ENCODE measurements at places on chromosomes 2 and 18.
A peak's percentile ranks its signal among the peaks of the same experiment; 100 is the strongest.

- DNase-seq: peak; percentile 1
These were observed 54.8 kb upstream of the HDAC4 start for GRCh38 chr2:239455436-239456203.

GRCh38 chr2:15748736-15749323 lies 157.2 kb downstream of the DDX1 start:
- no peak for DNase-seq

DNA sequence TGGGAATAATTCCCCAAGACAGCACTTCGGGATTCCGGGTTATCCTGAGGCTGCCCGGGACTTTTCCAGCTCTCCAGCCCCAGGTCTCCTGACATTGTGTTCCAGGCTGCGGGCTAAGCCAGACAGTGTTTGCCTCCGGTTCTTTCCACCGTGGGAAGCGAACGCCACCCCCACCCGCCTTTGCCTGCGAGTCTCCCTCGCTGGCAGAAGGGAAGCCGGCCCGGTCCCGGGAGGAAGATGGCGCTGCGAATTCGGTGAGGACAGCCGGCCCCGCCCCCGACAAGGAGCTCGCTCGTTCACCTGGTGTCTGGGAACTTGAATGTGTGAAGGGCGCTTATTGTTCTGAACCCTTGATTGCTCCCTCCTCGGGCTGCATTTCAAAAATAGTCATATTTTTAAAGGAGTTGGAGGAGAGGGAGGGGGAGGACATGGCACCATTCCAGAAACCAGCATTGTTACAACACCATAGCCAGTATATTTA lies 2.9 kb downstream of the LRATD1 start:
- DNase-seq: peak; percentile 89

- DNase-seq: no peak
These were observed 288.2 kb upstream of the HS6ST1 start for GRCh38 chr2:128606837-128607236.

- DNase-seq: no peak
These were observed 106.8 kb upstream of the SERPINE2 start for GRCh38 chr2:224145751-224146355.

DNA sequence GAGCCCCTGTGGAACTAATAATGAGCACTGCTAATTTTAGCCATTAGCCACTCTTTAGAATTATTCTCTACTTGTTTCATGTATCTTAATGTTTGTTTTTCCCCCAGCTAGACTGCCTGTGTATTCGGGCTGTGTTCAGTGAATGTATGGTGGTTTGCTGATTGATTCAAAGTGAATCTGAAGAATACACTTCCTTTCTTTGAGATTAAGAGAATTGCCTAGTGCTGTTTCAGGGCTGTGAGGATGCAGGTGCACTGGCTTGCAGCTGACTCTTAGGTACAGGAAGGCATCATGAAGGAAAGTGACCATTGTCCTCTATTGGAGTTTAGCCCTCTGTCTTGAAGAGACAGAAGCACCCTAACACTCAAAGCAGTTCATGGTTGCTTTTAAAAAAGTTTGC lies 138.7 kb downstream of the CERS6 start:
- DNase-seq: no peak

DNA sequence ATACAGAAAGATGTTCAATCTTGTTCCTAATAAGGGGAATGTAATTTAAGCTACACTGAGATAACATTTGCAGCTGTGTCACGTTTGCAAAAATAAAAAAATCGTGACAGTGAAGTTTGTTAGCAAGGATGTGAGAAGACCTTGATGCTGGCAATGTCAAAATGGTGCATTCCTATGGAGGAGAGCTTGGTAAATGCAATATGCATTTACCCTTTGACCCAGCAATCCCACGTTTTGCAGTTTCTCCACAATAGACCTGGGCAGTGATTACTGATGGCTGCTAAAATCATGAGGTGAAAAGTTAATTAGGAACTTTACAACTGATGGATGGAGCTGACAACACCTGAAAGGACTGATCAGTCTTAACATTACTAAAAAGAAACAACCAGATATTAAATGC lies 43.1 kb downstream of the ZC3H6 start:
- DNase-seq: no peak

DNA sequence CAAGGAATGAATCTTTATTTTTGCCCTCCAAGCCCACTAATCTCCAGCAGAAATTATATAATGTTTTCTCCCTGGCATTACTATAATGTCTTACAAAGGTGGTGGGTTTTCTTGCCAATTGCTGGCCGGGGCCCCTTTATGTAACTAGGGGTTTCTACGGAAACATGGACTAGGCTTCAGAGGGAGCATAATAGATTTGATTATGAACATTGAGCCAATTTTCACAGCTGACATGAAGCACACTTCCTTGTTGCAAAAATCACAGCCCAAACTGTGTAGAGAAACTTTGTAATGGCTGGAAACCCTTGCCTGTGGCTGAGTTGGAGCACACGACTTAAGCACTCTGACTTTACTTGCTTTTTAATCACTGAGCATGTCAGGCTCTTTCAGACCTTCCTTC lies 3.8 kb upstream of the CYRIA start:
- no peak for DNase-seq

DNA sequence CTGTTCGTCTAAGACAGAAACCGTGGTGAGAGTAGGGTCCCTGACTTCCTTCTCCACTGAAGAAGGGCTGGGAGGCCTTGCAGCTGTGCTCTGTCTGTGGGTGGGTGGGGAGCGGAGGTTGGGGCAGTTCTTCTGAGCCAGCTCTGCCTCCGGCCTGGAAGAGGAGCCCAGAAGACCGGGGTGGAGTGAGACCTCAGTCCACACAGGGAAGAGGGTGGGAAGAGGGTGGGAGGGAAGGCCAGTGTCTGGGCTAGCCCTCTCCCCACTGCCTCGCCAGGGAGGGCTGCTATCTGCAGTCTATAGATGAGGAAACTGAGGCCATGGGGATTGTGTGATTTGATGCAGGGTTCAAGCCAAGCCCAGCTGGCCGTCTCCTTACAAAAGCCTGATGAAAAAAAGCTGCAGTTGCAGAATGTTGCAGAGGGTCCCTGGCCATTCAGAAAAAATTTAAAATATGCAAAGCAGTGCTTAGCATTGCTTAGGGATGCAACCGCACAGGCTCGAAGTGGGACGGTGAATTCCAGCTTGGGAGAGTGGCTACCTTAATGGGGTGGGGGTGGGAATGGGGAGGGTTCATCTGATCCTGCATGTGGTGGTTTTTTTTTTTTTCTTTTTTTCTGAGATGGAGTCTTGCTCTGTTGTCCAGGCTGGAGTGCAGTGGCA lies 181.6 kb upstream of the HS6ST1 start:
- DNase-seq: no peak

GRCh38 chr2:33202641-33203522 lies 256.1 kb downstream of the LTBP1 start:
- DNase-seq: no peak

DNA sequence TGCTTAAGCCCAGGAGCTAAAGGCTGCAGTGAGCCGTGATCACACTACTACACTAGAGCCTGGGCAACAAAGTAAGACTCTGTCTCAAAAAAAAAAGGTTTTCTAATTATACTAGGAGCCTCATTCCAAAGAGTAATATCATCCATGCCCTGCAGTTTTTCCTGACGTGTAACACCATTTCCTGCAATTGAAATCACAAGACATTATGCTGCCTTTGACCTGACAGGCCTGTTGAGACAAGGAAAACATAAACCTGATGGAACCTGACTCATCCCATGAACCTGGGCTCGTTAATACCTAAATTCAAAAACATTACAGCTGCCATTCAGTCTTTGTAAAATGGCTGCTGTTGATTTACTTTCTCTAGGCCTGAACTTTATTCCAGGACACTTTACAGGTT lies 58.7 kb upstream of the PEX13 start:
- no peak for DNase-seq

GRCh38 chr2:189527041-189527750 lies 53.4 kb downstream of the SLC40A1 start:
- DNase-seq: no peak

DNA sequence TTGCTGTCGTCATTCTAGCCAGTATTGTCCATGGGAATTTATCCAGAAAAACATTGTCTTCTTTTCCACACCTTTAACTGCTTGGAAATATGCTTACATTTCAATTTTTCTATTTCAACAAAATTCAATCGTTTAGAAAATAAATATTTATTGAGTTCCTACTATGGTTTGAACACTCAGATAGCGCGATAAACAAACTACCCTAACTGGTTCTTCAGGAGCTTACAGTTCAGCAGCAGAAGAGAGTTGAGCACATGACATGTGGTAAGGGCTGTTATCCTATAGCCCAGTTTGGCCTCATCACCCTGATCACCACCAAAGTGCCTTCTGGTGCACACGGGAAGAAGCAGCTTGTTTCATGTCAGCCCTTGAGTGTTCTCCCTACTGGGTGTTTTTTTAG lies 375.2 kb upstream of the SMIM21 start:
- no peak for DNase-seq

- DNase-seq: no peak
These were observed 74.4 kb upstream of the SOX11 start for GRCh38 chr2:5617796-5618195.

DNA sequence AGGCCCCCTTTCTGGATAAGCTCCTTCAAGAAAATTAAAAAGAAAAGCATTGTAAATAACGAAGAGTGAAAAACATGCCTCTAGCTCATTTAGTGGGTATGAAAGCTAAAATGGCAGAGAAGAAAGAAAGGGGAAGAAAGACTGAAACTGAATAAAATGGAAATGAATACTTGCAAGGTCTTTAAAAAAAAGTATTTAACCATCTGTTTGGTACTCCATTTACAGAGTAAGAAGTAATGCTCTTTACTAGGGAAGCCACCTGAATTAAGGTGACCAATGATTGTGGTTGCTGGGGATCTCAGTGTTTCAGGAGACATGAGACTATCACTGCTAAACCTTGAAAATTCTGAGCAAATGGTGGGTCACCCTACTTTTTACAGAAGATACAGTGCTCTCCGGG lies 17.7 kb upstream of the ARL5A start:
- DNase-seq: no peak

- no peak for DNase-seq
These were observed 114.8 kb upstream of the EPC2 start for GRCh38 chr2:148529745-148530144.

DNA sequence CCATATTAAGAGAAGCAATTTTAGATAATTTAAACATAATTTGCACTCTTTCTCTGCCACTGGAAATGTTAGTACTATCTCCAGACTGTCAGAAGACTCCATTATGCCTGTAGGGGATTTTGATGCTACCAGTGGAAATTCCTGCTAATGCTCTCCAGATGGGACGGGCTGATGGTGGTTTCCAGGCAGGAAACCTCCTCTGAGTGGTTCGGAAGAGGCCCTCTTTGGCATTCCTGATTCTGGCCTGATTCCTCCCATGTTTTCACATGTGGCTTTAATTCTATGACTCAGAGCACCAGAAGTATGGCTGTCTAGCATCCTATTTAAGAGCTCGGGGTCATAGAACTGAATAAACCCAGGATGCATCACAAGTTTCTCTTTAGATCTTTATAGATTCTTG lies 70.9 kb upstream of the ST6GAL2 start:
- DNase-seq: no peak

- DNase-seq: no peak
These were observed 24.5 kb downstream of the PIAS2 start for GRCh38 chr18:46892842-46893241.

- DNase-seq: no peak
These were observed 1.1 kb downstream of the SLC4A1AP start for GRCh38 chr2:27664622-27665363.

DNA sequence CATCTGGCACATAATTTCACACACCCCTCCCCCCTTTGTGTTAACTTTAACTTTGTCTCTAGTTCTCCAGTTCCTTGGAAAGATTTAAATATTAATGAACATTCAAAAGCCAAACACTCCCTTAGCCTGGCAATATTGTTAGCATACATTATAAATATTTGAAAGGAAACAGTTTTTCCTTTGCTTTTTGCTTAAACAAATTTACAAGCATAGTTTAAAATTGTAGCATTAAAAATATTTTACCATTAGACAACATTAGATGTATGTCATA lies 113.1 kb upstream of the SLC38A11 start:
- DNase-seq: no peak

DNA sequence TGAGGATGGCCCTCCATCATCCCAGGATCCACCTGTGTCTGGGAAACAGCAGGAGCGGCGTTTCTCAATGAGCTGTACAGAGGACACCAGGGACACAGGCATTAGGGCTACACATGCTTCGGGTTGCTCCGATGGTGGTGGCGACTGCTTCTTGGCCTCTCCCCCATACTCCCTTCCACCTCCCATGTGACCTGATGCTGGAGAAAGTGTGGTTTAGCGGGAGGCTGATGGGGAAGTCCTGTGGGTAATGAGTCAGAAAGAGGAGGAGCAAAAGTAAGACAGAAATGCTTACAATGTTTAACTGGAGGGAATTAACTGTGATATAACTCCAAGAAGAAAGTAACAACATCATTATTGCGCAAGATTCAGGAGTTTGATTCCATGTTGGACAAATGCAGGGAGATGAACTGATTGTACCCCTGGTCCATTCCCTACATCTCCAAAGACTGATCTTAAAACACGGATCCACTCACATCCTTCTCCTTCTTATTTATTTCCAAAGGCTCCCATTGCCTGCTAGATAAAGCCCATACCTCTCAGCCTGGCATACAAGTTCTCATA lies 186.6 kb downstream of the NRP2 start:
- no peak for DNase-seq

DNA sequence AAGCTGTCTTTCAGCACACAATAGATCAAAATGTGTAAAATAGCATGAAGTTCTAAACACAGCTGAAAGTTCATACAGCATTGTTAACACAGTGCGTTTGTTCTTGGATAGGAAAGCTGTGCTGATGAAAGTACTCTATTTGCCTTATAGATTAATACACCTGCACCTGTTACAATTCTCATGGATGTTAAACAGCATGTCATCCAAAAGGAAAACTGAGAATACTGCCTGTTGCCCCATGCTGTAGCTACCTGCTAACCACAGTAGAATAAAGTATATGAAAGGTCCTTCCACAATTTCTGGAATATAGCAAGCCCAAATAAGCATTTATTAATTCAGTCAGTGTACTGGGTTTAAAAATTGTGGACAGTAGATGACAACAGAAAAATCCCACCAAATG lies 166.7 kb upstream of the DTNA start:
- DNase-seq: no peak

GRCh38 chr18:9380621-9381395 lies 46.2 kb downstream of the TWSG1 start:
- peak; percentile 50 for DNase-seq

DNA sequence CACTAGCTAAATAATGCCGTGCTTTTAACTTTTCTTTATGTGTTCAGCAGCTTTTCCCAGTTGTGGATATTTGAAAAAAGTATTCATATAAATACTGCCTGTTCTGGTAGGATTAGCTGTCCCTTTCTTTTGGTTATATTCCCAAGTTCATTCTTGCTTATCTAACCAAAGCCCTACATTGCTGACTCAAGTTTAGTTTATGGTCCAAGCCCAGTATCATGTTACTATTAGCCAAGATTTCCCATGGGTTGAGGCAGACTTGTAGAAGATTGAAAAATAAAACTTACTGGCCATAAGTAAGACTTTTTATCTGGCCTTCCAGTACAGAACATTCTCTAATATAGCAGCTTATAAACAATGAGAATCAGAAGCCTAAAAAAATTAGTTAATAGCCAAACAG lies 49.7 kb upstream of the NFE2L2 start:
- DNase-seq: no peak

DNA sequence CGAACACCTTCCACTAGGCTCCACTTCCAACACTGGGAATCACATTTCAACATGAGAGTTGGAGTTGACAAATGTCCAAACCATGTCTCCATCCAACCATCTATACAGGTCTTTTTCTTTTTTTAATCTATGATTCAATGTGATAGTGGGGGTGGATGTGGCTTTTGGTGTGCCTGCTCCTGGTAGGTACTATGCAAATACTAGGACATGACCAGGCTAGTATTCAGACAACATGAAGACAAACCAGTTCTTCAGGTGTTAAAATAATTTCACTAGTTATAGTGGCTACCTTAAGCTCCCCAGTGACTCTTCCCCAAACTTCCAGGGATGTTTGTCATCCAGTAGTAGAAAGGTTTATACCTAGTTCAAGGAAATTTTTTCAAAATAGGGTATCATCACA lies 387.5 kb downstream of the CDH2 start:
- DNase-seq: no peak
